ENCODE measurements at places on chromosomes 2 and 18.

- DNase-seq: peak; percentile 33
Observed at GRCh38 chr2:55140316-55141219, 90.3 kb upstream of the RTN4 start.

DNA sequence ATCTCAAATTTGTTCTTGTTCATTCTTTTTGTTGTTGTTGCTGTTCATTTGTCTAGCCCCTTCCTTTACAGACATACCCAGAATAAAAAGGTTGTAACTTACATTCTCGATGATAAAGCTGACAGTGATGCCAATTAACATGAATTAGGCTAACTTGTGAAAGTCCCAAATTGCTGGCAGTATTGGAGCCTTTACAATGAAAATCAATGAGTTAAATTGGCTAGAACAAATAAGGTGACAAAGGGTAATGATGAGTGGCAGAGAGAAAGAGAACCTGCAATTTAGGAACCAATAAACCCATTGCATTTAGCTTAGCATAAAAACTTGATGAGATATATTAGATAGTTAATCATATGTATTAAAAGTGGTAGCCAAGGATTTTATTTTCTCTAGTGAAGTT, 521.0 kb downstream of the ADCYAP1 start:
- DNase-seq: no peak

GRCh38 chr2:165456027-165456426, 13.5 kb upstream of the CSRNP3 start:
- no peak for DNase-seq

DNA sequence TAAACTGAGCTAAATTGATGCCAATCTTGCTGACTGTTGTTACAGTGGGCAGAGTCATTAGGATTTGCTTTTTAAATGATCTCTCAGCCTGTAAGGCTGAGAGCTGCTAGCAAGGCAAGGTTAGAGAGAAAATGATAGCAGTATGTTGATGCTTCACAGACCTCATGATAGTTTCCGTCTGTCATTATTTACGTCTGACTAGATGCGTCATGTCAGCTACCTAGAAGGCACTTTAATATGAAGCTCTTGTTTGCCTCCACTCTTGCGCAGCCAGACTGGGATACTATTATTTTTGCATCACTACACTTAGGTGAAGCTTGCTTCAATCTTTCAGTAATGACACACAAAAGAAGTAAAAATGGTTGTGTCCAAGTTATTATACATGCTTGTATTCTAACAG, 313.8 kb downstream of the LNPK start:
- DNase-seq: no peak

GRCh38 chr18:44736664-44737380, 56.1 kb downstream of the SETBP1 start:
- DNase-seq: no peak

GRCh38 chr2:156864325-156864724, 393.2 kb upstream of the GALNT5 start:
- DNase-seq: no peak

- DNase-seq: no peak
Observed at GRCh38 chr2:6864923-6865345, 773 bp downstream of the CMPK2 start.

DNA sequence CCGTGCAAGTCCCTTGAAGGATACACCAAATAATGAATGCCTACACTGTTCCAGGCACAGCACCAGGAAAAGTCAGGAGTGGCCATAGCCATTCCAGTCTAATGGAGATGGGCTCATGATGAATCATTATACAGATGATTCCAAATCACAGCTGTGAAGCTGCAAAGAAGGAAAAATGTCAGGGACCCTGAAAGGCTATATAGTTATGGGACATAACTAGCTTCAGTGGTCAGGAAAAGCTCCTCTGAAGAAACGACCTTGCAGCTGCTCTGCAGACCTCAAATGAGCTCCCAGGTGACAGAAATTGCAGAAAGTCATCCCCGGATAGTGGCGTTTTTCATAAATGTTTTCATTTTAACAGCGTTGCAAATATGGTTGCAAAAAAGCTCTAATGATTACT, 200.8 kb downstream of the PTGR3 start:
- no peak for DNase-seq

- no peak for DNase-seq
Observed at GRCh38 chr2:169775765-169776164, 22.9 kb upstream of the SSB start.

- no peak for DNase-seq
Observed at GRCh38 chr18:11751341-11752115, 62.5 kb downstream of the GNAL start.

DNA sequence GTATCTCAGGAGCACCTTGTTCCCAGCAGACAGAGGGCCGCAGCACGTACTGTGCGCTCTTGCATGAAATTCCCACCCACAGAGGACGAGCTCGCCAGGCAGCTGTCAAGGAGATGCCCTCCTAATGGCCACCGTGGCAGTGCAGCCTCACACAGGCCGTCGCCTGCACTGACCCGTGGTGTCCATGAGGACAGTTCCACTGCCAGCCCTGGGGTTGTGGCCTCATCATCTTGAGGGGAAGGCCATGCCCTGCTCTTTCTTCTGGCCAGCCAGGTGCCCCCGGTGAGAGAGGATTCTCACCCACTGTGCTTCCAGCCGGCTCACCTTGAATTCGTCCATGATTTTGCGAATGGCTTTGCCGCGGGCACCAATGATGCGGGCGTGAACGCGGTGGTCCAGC, 42.0 kb downstream of the ANO7 start:
- no peak for DNase-seq

DNA sequence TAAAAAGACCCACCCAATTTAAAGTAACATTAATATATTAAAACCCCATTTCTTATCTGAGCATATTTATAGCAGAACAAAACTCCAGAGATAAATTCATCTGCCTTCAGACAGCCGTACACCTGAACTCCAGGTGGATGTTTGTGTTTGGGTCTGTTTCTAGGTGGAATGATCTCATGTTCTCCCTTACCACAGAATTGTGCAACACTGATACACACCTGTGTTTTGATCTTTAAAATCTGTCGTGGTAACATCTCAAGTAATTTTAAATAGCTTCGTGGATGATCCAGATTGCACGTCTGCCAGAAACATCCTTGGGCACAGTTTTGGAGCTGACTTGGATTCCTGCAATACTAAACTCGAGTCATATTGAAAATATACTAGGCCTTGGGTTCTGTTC, 207.5 kb upstream of the FOSL2 start:
- no peak for DNase-seq

DNA sequence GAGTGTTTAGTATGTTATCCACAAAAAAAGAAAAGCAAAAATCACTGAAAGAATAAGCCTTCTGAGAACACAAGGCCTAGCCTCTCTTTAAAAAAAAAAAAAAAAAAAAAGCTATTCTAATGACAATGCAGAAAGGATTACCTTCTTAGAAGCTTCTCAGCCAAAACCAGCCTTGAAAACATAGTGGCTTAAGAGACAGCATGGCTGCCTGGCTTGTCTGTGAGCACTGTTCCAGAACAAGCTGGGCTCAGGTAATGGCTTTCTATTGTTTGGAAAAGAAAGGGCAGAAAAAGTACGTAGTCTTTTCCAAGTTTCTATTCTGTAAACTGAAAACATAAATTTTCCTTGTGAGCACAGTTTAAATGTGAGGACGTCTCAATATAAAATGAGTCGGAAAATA, 119.5 kb downstream of the MAP3K20 start:
- peak; percentile 9 for DNase-seq

- no peak for DNase-seq
Observed at GRCh38 chr2:154945984-154946383, 247.5 kb downstream of the KCNJ3 start.

DNA sequence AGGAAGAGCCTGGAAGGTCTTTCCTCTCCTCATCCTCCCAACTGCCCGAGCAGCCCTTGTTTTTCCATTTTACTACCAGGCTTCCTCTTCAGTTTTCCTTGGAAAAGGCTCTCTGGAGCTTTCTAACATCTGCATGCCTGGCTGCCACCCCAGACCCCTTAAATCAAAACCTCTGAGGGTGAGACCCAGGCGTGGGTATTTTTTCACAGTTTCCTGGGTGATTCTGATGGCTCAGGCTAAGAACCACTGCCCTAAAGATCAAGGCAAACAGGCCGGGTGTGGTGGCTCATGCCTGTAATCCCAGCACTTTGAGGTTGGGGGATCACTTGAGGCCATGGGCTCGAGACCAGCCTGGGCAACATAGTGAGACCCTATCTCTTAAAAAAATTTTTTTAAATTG, 35.4 kb downstream of the EMILIN2 start:
- no peak for DNase-seq

DNA sequence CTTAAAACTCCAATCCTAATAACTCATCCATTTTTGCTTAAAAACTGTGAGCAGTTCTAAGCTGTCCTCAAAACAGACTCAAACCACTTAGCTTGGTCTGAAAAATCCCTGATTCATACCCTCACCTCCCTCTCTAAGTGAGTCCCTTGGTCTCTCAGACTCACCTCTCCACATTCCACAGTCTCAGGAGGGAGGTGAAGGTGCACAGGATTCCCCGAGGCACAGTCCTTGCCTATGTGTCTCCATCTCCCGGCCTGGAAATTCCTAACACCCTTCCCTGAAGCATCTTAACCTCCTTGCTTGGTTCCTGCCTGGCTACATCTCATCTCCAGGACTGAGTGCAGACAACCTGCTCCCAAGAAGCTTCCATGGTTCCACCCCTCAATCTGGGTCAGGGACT, 45.0 kb downstream of the CYRIA start:
- no peak for DNase-seq

DNA sequence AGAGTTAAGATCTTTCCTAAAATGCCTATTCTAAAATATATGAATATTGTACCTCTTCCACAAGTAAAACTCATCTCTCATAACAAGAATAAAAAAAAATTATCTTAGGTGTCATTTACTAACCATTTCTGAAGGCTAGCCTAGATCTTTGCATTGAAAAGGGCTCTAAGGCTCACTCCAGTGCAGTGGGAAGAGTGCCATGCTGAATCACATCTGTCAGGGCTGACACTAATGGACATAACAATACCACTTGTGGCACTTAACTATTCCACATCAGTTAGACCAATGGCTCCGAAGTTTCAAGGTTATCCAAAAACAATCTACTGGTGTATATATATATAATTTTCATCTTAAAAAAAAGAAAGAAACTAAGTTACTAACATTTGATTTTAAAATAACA, 130.2 kb downstream of the EXOC6B start:
- no peak for DNase-seq

- no peak for DNase-seq
Observed at GRCh38 chr18:6355789-6356589, 58.7 kb downstream of the L3MBTL4 start.

DNA sequence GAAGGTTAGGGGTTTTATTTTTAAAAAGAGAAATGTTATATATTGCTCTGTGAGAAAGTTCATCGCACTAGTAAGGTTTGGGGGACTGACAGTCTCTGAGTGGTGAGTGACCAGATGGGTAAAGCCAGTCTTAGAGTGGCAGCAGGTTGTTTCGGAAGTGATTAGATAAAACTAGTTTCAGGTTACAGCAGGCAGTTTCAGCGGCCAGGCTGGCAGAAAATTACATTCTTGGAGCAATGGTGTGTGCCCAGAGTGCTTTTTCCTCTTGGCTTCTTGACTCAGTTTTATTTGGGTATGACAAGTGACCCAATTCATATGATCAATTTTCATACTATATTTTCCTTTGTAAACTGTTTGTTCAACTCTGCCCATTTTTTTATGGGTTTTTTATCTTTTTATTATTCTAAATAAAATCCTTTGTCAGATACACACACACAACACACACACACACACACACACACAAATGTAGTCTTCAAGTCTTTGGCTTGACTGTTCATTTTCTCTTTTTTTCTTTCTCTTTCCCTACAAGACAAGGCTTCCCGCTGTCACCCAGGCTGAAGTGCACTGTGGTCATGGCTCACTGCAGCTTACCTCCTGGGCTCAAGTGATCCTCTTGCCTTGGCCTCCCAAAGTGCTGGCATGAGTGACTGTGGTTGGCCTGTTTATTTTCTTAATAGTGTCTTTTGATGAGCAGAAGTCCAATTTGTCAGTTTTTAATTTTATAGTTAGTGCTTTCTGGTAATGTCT, 30.9 kb downstream of the RALBP1 start:
- DNase-seq: no peak

- DNase-seq: no peak
Observed at GRCh38 chr2:222284466-222284865, 14.3 kb downstream of the PAX3 start.

DNA sequence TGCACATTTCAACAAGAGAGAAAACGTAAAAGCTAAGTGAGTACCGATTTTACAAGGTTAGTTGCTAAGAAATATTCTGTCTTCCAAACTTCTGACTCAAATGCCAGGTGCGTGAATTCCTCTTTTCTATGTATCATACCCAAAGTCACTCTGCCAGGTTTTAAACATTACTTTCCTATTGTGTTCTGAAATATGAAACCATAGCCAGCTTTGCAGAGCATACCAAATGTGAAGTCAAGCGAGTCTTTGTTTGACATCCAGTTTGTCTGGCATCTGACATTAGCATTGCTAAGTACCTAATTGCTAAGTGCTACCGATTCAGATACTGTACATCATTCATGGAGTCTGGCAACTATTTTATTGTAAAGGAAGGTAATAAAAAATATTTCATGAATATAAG, 321.9 kb upstream of the GALNT5 start:
- DNase-seq: no peak

GRCh38 chr2:206273905-206274304, 558 bp upstream of the ZDBF2 start:
- no peak for DNase-seq

GRCh38 chr2:66851449-66851872, 416.5 kb downstream of the MEIS1 start:
- DNase-seq: no peak

DNA sequence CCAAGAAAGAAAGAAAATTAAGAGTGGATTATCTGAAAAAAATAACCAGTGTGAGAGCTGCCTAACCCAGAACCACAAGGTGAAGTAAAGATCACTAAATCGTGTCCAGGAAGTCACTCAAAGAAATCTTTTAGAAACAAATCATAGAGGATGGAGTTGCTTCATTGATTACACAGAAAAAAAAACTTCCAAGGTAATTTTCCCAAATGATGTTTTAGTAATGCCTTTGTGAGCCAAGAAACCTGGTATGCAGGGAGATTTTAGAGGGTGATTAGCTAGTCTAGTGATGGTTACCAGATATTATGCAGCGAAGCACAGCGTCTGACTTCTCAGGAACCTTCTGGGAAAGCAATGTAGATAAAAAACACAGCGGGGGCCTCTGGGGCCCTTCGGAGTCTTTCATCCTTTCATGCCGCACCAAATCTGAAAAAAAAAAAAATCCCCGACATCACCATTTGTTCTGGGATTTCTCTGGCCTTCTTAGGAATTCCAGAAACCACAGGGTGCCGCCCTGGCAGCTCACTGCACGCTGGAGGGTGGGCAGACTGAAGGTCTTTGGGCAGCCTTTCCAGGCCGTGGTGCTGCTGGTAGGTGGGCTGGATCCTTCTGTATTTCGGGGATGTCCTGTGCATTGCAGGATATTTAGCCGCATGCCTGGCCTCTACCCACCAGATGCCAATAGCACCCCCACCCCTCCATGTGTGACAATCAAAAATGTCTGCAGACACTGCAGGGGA, 17.3 kb downstream of the ALPK2 start:
- DNase-seq: no peak

- no peak for DNase-seq
Observed at GRCh38 chr2:12619975-12620374, 96.8 kb upstream of the TRIB2 start.

Data from dermis microvascular lymphatic vessel endothelial cell (primary cell).